ENCODE measurements at places on chromosomes 16 and 17. TPM values are rescaled to one million over a fixed set of nuclear protein-coding genes. Genes with fewer than 3 reads are reported as not detected.

ZG16B gene
- 2.7 TPM for total RNA-seq

MGAT5B gene
- total RNA-seq: 2.4 TPM

- DNase-seq: peak; percentile 94
These were observed 12.0 kb upstream of the CD300A start for GRCh38 chr17:74454197-74455024.

DNA sequence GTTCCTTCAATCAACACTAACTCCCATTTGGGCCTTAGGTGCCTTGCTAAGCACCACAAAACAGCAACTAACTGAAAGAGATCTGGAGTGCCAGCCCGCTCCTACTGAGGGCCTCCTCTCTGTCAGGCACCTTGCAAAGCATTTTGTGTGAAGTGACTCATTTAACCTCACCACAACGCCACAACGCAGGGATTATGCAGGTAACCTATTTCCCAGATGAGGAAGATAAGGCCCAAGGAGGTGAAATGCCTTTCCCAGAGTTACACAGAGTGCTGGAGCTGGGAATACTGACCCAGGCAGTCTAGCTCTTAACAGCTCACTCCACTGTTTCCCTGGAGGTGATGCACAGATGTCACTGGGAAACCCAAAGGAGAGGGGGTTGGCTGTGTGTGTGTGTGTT lies 32.8 kb downstream of the DRC3 start:
- DNase-seq: no peak

DNA sequence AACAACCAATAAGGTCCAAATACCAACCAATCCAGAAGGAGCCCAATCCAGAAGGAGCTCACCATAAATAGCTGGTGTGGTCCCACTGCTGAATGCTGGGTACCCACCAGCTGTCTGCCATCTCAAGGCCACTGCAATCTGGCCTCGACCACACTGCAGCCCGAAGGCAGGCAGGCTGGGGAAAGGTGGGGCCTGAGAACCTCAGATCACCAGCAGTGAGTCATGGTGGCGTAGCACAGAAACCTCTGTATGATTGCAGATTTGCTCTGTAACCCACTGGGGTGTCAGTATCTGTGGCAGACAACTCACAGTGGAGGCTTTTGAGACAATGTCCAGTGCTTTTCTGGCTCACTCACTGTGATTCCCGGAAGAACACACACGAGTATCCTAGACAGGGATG lies 14.7 kb upstream of the CMTR2 start:
- DNase-seq: no peak

DNA sequence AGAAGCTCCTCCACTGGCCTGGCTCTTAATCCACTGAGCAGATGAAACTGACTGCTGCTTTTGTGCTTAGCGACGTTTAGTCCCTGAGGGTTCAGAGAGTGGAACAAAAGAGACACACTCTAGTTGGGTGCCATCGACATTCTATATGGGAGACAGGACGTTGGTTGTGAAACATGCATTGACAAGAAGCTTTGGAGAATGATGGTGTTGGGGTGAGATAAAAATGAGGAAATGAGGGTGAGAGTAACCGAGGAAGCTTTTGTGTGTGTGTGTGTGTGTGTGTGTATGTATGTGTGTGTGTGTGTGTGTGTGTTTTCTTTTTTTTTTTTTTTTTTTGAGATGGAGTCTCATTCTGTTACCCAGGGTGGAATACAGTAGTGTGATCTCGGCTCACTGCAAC lies 89.5 kb downstream of the ABCC1 start:
- no peak for DNase-seq

Data from MG63 (cell line).